Left ventricle myocardium superior (tissue), 1 donor: ENCODE measurements at places on chromosomes 12 and 14. TPM values are rescaled to one million over a fixed set of nuclear protein-coding genes. Genes with fewer than 3 reads are reported as not detected.
A peak's percentile ranks its signal among the peaks of the same experiment; 100 is the strongest.

DNA sequence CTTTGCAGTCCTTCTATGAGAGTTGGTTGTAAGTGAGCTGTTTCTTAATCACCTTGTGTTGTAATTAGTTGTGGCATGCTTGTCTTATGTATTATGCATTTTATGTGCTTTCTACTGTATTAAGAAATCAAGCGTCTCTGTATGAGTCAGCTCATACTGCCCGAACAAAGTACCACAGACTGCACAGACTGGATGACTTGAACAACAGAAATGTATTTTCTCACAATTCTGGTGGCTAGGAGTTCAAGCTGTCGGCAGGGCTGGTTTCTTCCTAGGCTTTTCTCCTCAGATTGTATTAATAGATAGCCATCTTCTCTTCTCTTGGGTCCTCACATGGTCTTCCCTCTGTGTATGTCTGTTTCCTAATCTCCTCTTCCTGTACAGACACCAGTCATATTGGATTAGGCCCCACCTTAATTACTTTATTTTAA, 77.7 kb downstream of the FLRT2 start:
- DNase-seq = no peak

Gene KRT79
- not detected for total RNA-seq

DNA sequence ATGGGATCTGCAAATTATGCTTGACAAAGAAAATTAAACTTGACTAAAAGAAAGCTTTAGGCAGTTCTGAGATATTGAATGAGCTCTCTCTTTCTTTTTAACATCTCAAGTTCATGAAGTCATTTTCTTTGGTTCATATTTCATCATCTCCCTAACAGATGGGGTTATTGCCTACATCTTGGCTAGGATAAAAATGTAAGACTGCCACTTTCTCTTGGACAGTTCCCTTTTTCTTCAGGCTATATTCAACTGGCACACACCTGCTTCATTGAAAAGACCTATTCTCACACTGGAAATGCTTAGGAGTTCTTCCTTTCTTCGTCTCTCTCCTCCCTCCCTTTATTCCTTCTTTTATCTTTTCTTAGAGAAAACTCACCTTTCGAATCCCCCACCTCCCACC, 355.9 kb upstream of the SEL1L start:
- no peak for DNase-seq

GRCh38 chr14:22981090-22981875, 1.1 kb downstream of the AJUBA start:
- DNase-seq = peak; percentile 48

DNA sequence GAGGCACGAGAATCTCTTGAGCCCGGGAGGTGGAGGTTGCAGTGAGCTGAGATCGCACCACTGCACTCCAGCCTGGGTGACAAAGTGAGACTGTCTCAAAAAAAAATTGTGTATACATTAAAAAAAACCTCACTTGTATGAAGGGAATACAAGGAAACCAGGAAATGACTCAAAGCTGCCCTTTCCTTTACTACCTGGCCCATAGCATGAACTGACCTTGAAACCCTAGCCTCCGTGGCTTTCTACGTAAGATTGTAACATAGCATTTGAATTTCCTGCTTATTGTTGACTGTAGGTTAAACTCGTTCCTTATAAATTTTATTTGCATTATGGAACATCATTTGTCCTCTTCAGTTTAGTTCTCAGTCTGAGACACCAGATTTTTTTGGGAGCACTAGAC, 9.1 kb upstream of the DDX47 start:
- DNase-seq = no peak
